Stimulated activated naive CD4-positive, alpha-beta T cell (primary cell): ENCODE measurements at places on chromosomes 4 and X.

GRCh38 chr4:100838286-100838685 is 320.5 kb upstream of the EMCN start:
- no peak for DNase-seq

- no peak for DNase-seq
Measured at GRCh38 chr4:181007751-181008150, 1235.5 kb upstream of the TENM3 start.

- no peak for DNase-seq
Measured at GRCh38 chrX:39058724-39059123, 257.5 kb downstream of the MID1IP1 start.

- no peak for DNase-seq
Measured at GRCh38 chr4:170243662-170244288, 154.0 kb upstream of the AADAT start.

- no peak for DNase-seq
Measured at GRCh38 chr4:94545296-94545695, 93.6 kb downstream of the PDLIM5 start.
